Uterine smooth muscle cell (primary cell): ENCODE measurements at places on chromosomes 12 and 14. TPM values are rescaled to one million over a fixed set of nuclear protein-coding genes. Genes with fewer than 3 reads are reported as not detected.

ETFBKMT gene
- total RNA-seq: 3.3 and 5.9 TPM in 2 replicates

GARIN6 gene
- total RNA-seq: not detected in 2 replicates

PARPBP gene
- 10.1 and 28.1 TPM in 2 replicates for total RNA-seq

TEX52 gene
- 0.12 TPM in 1 of 2 replicates, not detected in the other for total RNA-seq

SETD1B gene
- 4.0 and 4.1 TPM in 2 replicates for total RNA-seq

LGALS3 gene
- 224 and 313 TPM in 2 replicates for total RNA-seq

PRDM4 gene
- 29.9 and 30.7 TPM in 2 replicates for total RNA-seq
